ENCODE measurements at places on chromosomes 12 and 14.

GRCh38 chr12:49616533-49617219, 6.7 kb upstream of the PRPF40B start:
- no peak for DNase-seq

DNA sequence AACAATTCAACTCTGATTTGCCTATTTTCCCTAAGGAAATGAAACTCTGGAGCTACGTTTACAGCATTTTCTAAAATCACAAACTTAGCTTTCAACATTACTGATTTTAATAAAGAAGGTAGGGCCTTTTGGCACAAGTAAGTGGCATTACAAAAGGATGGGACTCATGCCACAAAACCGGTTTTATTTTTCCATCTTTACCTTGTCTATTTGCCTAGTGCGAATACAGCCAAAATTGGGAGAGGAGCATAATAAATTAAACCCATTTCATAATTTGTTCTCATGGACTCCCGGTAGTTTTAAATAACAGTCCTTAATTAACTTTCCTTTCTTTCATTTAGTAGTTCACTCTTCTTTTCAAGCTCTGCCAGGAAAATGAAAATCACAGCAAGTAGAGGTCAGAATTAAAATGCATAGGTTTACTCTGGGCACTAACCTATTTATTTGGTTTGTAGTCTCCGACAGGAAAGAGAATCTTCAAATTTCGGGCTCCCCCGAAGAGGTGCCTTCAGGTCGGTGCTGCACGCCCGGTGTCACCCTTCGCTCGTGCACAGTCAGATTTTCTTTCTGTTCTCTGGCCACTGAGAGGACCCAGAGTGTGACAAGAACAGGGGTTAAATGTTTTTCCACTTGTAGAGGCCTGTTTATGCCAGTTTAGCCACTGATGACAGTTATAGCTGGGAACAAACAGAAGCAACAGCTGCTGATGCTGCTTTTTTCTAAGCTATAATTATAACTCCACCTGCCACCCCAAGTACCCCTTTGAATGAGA, at the start of gene BEST3:
BEST3 (minus strand) TSS at position 535 of the 772 bp plus-strand sequence. CDS start 1,505 bp downstream, outside the sequence.
- DNase-seq = no peak

DNA sequence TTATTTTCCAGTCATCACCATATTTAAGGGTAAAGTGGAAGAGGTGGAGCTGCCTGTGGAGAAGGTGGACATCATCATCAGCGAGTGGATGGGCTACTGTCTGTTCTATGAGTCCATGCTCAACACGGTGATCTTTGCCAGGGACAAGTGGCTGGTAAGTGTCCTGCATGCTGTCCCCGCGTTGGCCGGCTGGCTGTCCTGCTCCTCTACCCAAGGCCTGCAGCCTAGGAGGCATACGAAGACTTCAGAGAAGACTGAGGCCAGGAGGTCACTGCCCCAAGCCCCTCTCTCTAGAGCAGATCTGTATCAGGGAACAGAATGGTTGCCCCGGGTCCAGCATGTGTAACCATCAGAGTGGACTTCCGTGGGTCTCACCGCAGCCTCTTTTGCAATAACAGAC, 77.7 kb downstream of the PRMT8 start:
- DNase-seq = no peak

DNA sequence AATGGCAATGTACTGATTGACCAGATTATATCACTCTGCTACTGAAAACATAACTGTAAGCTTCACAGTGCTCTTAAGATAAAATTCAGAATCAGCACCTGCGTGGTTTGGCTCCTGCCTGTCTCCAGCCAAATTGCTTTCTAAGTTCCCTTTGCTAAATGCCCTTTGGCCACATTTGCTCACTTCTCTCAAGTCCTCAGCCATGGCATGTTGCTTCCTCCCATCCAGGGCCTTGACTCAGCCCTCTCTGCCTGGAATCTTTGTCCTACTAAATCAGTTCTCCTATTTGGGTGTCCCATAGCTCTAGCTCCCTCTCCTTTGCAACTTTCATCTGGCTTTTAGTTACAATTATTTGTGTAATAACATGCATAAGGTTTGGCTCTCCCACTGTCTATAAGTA, 71.4 kb downstream of the KCNK10 start:
- no peak for DNase-seq

DNA sequence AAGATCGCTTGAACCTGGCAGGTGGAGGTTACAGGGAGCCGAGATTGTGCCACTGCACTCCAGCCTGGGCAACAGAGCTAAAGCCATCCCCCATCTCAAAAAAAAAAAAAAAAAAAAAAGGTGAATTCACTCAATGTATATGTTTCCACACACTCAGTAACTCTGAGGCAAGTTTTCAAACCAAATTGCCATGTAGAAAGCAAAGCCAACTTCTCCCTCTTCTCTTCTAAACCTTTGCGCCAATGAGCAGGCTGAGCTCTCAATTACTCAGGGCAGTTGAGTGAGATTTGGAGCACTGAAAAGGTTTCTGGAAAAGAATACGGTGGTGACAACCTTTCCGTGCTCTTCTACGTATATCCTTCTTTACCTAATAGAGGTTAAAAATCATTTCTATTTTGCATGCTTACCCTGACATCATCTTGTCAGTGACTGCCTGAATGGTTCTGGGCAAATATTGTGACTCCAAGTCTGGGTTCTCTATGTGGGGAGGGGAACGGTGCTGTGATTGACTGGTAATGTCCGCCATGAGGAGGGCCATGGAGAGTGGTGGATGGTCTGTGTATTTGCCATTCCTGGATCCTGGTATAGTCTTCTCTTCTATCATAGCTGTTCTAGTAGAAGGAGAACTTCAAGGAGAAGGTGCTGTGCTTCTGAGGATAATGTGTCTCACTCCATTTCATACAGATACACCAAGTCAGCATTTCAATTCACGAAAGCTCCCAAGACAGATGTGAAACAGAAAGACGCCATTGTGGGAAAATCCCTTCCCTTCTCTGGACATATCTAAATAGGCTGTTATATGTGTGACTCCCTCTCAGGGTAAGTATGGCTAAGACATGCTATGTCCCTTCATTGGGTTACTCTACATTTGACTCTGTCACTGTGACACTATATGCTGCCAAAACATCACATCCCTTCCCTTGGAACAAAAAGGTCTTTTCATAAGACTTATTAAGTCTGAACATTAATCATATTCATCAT, 46.2 kb upstream of the MED13L start:
- DNase-seq = no peak

GRCh38 chr12:19397534-19397933, 41.8 kb upstream of the AEBP2 start:
- DNase-seq = no peak

DNA sequence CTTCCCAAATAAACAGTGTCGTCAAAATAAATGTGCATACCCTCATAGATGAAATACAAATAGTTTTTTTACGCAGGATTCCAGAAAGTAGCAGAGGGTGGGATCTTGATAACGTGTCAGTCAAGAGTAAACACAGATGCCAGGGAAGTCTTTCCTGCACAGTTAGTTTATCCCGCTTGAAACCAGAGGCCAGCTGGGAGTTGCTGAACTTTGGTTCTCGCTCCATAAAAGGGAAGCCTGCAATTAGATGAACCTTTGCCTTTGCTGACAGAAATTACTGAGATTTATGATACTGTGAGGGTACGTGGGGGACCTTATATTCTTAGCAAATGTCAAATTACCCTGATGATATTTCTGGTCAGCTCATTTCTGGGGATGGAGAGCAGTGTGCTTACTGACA, 18.9 kb downstream of the FAR2 start:
- DNase-seq = no peak

GRCh38 chr12:52710730-52711129, 7.4 kb upstream of the KRT77 start:
- DNase-seq = no peak

Data from germinal center (tissue), 1 donor.